Daoy (cell line): ENCODE measurements at places on chromosomes 5 and 9. TPM values are rescaled to one million over a fixed set of nuclear protein-coding genes. Genes with fewer than 3 reads are reported as not detected.

The SLC6A7 gene
- 0.06 TPM in 1 of 2 replicates, not detected in the other for total RNA-seq

The PRR7 gene
- 15.7 and 21.4 TPM in 2 replicates for total RNA-seq

GRCh38 chr9:136160381-136160841 is 41.7 kb upstream of the TMEM250 start:
- no peak for DNase-seq

DNA sequence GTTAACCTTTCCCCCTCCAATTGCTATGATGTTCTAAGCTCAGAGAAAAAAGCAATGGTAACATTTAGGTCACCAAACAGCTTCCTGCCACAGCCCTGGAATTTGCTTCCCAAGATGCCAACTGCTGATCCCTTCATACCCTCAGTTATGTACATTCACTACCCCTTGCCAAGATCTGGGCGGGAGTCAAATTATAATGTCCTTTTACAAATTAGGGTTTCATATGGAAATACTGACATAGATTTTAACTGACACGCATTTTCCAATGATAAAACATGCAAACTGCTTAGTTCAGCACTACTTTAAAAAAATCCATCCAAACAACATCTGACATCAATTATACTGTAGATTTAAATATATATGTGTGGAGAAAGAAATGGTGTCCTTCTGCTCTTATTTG is 5.0 kb downstream of the LOX start:
- no peak for DNase-seq

GRCh38 chr5:174106997-174107655 is 61.6 kb downstream of the NSG2 start:
- DNase-seq: no peak
